T-cell (primary cell): ENCODE measurements at places on chromosomes 1 and 21.

GRCh38 chr1:168907786-168908348 lies 178.9 kb upstream of the DPT start:
- no peak for DNase-seq

GRCh38 chr21:46171996-46172862 lies 12.0 kb downstream of the SPATC1L start:
- DNase-seq: no peak

GRCh38 chr1:70207492-70207891 lies 2.1 kb upstream of the LRRC40 start:
- DNase-seq: no peak

DNA sequence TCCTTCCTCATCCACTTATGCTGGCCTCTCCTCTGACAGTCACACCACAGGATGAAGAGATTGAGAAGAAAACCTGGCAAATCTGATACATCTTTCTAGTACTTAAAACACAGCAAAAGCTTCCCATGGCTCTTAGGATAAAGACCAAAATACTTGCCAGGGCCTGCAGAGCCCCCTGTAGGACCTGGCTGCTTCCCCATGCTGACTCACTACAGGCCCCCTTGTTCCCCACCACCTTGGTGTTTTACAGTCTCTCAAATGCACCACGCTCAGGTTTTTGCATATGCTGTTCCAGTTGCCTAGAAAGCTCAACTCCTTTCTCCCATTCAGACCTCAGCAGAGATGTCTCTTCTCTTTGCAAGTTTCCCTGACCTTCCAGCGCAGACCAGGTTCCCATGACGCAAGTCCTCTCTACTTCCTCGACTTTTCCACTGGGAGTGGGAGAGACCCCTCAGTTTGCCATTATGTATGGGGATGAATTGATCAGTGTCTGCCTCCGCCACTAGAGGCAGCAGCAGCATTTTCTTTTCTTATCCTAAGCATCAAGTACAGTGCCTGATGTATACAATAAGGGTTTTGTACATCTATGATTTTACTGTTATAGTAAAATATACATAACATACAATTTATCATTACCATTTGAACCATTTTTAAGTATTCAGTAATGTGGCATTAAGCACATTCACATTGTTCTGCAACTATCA lies 113.8 kb upstream of the C8B start:
- no peak for DNase-seq

- DNase-seq: no peak
These were observed 26.4 kb upstream of the RUNX1 start for GRCh38 chr21:35075546-35075945.

DNA sequence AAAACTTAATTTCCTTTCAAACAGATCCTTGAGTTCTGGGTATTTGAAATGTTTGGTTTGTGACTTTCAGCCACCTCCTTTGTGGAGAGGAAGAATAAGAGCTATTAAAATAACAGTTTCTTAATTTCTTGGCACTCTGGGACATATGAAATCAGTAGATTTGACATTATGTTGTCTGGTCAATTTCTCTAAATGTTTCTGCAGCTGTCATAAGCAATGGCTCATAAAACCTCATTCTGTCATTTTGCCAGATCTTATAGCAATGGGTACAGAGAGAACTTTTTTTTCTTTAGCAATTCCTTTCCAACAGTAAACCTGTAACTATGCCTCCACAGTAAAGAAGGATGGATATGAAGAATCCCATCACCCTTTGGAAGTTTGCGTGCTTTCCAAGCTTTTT lies 52.6 kb downstream of the LAMC1 start:
- no peak for DNase-seq

- DNase-seq: no peak
These were observed 115.0 kb downstream of the TGFB2 start for GRCh38 chr1:218459878-218460711.
